Stimulated activated CD8-positive, alpha-beta memory T cell treated with anti-CD3 and anti-CD28 coated beads, Interleukin-4, amount 100 ng/mL, for 1 hour (primary cell): ENCODE measurements at places on chromosomes 3 and 15.

DNA sequence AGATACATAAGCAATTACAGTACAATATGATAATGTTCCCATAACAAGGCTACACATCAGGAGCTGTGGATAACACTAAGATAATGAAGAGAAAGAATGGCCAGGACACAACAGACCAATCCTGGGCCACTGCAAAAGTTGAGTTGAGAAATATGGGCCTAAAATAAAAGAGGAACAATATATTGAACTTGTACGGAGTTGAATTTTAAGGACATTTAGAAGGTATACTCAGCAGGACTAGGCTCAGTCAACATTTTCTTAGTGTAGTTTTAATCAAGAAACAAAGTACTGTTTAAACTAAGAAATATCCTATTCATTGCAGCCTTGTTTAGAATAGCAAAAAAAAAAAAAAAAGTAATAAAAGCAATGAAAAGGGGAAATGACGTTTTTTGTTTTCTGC is 24.3 kb downstream of the HERC1 start:
- no peak for DNase-seq

DNA sequence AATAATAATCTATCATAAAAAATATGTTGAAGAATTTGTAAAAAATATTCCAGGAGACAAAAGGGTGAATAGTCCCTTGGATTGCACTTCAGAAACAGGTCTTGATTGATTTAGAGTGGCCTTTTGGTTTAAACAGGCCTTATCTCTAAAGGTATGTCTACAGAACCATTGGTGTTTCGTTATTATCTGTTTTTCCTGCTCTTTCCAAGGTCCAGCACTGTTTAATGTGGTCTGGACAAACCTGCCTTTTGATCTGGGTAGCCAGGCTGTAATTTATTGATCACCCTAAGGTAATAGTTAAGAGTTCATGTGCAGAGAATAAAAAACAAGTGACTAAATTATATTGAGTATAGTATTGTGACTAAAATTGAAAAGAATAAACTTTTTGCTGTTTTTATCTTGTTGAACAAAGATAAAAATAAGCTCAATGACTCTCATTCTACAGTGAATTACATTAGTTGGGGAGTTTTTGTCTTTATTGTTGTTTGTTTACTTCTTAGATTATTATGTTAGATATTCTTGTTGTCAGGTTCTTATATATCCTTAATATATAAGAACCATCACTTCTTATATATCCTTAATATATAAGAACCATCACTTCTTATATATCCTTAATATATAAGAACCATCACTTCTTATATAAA is 25.1 kb downstream of the SLC2A2 start:
- no peak for DNase-seq

DNA sequence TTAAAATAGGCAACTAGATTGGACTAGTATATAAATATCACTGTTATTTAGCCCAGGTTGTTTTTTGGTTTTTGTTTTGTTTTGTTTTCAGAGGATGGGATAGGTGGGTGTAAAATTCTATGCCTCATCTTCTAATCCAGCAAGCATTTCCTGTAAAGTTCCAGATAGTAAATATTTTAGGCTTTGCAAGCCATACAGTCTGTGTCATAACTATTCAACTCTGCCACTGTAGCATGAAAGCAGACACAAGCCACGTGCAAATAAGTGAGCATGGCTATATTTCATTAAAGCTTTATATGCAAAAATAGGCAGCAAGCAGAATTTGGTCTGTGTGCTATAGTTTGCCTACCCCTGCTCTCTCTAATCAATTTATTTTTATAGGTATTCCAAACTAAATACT is 657.3 kb upstream of the TGFBR2 start:
- no peak for DNase-seq

- DNase-seq, result no peak
Observed at GRCh38 chr3:196559826-196560225, 8.5 kb downstream of the WDR53 start.

DNA sequence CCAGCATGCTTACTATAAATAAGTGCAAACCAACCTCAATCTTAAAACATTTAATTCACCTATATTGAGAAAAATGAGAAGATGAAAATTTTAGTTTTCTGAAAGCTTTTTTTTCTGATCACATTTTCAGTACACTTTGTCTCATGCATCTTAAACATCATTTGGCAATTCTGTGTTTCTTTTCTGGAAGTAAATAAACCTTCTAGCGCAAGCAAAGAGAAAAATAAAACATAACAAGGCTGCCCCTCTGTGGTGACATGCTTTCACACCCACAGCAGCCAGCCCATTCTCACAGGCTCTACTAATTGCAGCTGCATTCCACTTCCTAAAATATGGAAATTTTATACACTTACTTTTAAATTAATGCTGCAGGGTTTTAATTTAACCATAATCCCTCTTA is 90.1 kb downstream of the NEK10 start:
- no peak for DNase-seq

DNA sequence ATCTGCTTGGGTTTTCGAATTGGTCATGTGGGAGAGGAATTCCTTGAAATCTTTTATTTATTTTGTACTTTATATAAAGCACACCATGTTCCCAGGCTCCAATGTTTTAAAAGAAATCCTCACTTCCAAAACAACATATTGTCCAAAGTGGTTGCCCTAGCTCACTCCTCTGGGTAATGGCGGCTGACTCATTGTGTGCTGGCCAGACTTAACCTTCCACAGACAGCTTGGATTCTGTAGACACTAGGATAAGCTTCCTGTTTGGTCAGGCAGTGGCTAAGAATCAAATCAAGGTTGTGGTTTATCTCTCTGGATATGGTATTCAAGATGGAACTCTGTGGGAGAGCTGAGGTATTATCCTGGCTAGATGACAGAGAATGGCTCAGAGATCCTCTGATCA is 55.8 kb upstream of the FAM98B start:
- DNase-seq, result no peak

DNA sequence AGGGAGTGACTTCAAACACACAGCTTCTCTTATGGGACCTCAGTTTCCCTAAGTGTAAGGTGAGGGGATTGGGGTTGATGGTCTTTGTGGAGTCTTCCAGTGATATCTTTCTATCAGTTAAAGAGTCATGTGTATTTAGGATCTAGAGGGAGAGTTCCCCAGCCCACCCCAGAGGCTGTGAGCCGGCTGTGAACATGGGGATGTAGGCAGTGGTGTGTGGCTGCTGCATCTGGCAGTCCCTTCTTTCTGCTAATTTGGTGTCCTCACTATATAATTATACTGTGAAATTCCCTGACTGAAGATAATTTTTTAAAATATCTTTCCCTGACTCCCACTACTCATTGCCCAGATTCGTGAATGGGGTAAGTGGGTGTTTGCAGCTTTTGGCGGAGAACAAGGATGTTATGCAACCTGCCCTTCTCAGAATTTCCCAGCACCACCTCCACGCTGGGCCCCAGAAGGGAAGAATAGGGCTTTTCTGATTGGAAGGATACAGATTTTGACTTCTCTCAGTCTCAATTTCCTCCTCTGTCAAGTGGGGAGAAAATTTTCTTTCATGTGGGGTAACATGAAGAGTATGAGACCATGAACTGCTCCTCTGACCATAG is 79.0 kb upstream of the RASGRF1 start:
- DNase-seq, result no peak

GRCh38 chr3:27201492-27201891 is 167.7 kb downstream of the NEK10 start:
- DNase-seq, result no peak

DNA sequence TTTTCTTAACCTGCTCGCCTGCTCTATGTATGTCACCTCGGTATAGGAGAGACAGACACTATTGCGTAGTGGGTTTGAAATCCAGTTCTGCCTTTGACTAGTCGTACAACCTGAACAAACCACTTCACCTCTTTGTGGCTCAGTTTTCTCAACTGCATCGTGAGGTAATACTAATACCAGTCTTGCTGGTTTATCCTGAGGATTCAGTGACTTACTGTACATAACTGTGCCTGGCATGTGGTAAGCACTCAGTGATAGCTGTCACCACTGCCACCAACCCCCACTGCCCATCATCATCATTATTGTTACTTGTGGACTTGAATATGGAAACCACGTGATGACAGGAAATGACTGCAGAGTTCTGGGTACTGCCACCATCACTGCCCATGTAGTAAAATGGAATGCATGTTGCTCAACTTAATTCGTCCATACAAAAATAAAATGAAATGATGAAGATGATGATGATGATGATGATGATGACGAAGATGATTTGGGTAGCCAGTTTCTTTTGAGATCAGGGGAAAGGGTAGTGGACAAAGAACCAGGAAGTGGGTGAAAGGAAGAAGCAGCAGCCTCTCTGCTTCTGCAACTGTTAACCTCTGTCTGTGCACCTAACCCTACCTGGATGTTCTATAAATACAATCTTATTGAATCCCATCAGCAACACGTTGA is 228.1 kb downstream of the FEZF2 start:
- no peak for DNase-seq

GRCh38 chr3:69959581-69959980 is 40.0 kb upstream of the SAMMSON start:
- no peak for DNase-seq

- DNase-seq, result no peak
Observed at GRCh38 chr3:9721700-9722060, 9.9 kb upstream of the BRPF1 start.

- no peak for DNase-seq
Observed at GRCh38 chr15:43748376-43748775, 2.1 kb downstream of the PDIA3 start.

DNA sequence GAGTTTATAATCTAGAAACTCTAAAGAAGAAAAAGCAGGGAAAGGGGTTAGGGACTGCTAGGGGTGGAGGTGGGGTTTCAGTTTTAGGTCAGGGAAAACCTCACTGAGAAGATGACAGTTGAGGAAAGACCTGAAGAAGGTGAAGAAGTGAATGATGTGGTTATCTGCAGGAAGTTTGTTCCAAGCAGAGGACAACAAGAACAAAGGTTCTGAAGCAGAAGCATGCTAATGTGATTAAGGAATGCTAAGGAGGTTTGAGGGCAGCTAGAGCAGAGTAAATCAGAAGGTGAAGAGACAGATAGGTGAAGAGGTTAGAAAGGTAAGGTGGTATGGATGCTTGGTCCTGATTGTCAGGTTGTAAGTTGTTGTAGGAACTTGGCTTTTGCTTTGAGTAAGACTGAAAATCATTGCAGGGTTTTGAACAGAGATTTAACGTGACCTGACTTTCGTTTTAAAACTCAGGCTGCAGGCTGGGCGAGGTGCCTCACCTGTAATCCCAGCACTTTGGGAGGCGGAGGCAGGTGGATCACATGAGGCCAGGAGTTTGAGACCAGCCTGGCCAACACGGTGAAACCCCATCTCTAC is 8.6 kb downstream of the OXSR1 start:
- DNase-seq, result no peak

GRCh38 chr3:25460751-25461150 is 32.7 kb downstream of the RARB start:
- no peak for DNase-seq

GRCh38 chr3:41102053-41102556 is 97.2 kb upstream of the CTNNB1 start:
- no peak for DNase-seq

DNA sequence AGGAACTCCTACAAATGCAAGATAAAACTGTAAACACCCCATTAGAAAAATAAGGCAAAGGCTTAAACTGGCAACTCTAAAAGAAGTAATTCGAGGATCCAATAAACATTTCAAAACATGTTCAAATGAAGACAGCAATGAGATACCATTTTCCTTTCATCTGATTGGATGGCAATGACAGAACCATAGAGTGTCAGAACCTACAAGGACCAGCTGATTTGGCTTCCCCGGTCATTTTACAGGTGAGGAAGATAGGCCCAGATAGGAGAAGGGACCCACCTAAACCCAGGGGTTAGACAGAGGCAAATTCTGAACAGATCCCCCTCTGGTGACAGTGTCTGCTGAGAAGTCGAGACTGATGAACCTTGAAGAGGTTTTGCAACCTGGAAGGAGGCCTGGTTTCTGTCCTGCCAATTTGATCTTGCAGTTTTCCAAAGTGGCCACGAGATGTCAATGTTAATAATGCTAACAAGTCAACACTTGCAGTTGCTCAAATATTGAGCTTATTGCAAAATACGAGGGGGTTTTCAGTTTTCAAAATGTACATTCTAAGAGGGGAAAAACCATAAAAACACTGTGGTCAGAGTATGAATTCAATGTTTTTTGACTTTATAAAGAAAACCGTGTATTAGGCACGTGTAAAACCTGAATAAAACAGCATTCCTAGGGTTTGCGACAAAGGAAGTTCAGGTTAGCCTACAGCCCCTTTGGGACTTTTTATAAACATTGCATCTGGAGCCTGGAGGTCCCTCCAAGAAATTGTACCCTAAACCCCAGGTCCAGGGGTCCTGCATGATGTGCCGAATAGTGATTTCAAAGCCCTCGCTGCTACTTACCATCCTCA is 21.5 kb downstream of the CFAP161 start:
- no peak for DNase-seq

DNA sequence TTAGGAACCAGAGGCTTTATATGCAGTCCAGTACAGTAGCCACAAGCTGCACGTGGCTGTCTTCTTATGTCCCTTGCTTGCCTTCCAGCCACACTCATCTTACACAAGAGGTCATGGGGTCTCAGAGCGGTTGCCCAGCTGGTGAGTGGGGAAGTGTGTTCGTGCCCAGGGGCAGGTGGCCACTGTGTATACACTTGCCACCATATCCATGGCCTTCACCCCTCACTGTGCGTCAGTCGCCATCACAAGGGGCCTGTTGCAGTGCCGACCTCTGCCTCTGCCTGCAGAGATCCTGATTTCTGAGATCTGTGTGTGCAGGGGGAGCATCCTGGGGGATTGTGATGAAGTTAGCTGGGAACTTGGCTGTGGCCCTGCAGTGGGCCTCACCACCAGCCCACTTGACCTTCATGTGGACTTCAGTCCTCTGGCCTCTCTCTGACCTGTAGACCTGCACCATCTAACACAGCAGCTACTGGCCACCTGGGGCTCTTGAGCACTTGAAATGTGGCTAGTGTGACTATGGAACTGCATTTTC is 43.1 kb upstream of the SACM1L start:
- DNase-seq, result no peak

GRCh38 chr15:59437817-59438624 is at the start of gene FAM81A:
TSS of gene FAM81A (plus strand) at chr15:59438186. CDS start at chr15:59458627, 20,441 bp downstream.
- no peak for DNase-seq

DNA sequence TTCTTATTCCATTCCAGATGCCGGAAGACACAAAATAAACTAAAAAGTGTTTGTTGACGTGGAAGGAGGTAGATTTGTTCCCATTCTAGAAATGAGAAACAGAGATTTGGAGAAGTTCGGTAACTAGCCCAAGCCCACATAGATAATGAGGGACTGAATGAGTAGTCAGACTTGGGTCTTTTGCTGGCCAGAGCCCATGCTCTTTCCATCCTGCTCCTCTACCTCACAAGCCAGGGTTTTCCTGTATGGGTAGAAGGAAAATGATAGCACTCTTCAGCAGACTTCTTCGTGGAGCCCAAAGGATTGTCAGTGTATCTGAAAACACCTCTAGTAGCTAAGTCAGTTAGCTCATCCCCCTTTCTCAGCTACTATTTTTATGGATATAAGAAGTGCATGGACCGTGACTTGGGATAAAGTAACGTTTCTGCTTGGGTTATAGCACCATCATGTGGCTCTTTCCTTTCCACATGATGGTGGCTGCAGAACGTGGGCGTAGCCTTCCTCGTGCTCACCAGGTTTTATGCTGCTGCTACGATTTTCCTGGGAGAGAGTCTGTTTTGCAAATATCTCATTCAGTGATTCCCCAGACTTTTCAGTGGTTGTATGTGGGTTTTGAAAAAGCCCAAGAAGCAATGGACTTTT is 84.6 kb downstream of the DGKG start:
- no peak for DNase-seq

- DNase-seq, result no peak
Observed at GRCh38 chr3:164730815-164731360, 347.4 kb downstream of the SI start.

GRCh38 chr3:71949442-71949841 is 164.5 kb upstream of the PROK2 start:
- no peak for DNase-seq
